ENCODE measurements at places on chromosomes 5 and 9.

DNA sequence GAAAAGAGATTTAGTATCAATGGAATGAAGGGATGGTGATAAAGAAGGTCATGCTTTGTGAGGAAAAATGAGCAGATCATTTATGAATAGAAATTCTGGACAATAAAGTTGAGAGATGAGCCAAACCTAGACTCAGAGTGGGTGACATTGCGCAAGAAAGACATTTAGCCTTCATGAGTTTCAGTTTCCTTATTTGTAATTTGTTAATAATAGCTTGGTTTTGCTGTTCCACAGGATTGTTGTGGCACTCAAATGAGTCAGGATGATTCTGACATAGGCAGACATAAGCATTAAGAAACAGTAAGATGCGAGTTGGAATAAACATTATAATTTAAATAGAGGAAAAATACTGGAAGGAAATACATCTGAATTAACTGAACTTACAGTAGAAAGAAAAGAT lies 34.8 kb downstream of the ITGA2 start:
- DNase-seq, result peak; percentile 22

- no peak for DNase-seq
These were observed 91.7 kb downstream of the NTRK2 start for GRCh38 chr9:84761137-84761808.

GRCh38 chr5:149333711-149334443 lies 11.4 kb upstream of the GRPEL2 start:
- no peak for DNase-seq

DNA sequence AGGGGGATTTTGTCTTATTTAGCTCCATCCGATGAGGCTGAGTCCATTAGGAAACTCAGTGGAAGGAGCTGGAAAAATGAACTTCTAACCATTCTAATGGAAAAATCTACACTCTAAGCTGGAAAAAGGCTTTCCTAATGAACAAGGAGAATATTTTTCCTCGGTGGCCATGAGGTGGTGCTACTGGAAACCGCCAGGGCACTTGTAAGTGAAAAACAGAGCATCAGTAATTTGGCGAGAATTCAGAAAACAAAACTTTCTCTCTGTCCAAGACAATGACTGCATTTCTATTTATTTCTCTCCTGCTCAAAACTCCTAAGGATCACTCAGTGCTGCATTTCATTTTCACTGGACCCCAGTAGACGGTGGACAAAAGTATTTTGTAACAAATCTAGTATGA lies 237.6 kb downstream of the TENT4A start:
- DNase-seq, result no peak

DNA sequence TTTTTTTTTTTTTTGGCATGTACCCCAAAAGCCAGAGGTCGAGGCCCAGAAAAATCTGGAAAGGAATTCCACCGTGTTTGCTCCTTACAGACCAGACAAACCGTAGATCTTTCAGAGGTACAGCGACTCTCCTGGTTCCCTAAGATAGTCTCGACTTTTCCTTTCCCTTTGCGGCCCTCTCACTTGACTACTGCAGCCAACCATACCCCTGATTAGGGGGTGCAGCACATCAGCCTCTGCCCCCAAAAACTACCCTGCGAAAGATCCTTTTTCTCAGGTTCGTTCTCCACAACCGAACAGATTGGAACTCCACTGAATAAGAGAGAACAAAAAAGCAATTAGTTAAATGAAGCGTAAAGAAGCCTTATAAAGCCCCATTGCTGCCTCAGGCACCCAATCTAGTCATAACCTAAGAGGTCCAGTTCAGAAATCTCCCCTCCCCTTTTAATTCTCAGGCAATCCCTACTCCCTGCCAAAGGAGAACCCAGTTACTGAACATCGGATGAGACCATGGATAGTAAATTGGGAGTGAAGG lies 379 bp upstream of the TICAM2 start:
- no peak for DNase-seq

GRCh38 chr9:114285166-114285867 lies 37.6 kb upstream of the ORM1 start:
- DNase-seq, result no peak

Measured in trophoblast cell (in vitro differentiated cells and primary cell).